ENCODE measurements at places on chromosomes 16 and 17.
A peak's percentile ranks its signal among the peaks of the same experiment; 100 is the strongest.

GRCh38 chr16:6753553-6753952 is 579.1 kb upstream of the RBFOX1 start:
- no peak for DNase-seq

DNA sequence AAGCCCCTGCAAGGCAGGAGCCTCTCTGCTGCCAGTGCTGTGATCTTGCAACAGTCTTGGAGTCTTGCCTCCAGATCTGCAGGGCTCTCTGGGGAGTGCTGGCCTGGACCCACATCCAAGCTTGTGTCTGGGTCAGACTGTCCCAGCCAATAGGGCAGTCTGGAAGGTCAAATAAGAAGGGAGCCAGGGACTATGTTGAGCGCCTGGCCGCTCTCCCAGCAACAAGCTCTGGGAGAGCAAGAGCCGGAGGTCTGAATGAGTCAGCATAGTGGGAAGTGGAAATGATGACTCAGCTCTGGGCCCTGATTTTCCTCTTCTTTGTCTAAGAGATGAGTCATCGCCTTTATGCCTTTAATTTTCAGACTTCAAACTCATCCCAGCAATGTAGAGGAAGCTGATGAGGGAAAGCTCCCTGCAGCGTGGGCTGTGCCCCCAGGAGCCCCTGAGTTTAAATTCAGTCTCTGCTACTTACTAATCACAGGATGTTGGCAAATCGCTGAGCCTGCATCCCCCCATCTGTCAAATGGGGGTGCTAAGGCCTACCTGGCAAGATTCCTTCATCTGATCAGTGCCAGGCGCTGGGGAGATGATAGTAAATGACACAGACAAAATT is 43.6 kb upstream of the HAPSTR1 start:
- peak; percentile 54 for DNase-seq

GRCh38 chr16:47142821-47143676 is 696 bp downstream of the NETO2 start:
- peak; percentile 56 for DNase-seq

GRCh38 chr17:36943250-36944191 is 5.2 kb upstream of the AATF start:
- DNase-seq, result no peak

DNA sequence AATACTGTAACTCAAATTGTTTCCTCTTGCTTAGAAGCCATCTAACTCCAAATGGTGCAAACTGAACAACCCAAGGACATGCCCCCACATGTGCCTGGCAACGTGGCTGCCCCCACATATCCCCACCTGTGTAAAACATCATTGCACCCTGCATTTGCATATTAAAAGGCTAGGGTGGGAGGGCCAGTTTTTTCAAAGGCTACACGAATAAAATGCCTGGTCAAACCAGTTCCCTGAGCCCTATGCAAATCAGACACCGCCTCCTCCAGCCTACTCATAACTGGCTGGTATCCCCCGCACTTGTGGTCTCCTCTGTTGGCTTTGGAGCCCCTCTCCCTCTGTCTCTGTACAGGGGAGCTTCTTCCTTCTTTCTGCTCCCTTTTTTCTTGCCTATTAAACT is 26.7 kb downstream of the C16orf54 start:
- DNase-seq, result no peak

- DNase-seq, result no peak
Measured at GRCh38 chr17:78619334-78619733, 42.1 kb upstream of the DNAH17 start.

GRCh38 chr16:88744577-88745521 is 38.5 kb downstream of the CTU2 start:
- DNase-seq, result no peak

DNA sequence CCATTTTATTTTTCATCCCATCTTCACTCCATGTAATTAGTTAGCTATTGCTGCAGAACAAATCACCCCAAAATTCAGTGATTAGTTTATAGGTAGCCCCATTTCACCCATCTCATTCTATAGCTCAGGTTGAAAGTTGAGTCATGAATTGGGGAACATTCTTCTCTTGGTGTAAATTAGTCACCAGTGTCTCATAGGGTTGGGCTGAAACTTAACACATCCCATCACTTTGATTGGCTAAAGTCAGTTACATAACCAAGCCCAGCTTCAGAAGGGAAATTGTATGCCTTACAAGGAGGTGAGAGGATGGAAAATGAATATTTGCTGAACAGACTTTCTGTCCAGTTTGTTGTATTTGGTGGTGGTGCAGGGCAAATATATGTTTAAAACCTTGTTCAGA is 477.5 kb downstream of the WWOX start:
- DNase-seq, result no peak

DNA sequence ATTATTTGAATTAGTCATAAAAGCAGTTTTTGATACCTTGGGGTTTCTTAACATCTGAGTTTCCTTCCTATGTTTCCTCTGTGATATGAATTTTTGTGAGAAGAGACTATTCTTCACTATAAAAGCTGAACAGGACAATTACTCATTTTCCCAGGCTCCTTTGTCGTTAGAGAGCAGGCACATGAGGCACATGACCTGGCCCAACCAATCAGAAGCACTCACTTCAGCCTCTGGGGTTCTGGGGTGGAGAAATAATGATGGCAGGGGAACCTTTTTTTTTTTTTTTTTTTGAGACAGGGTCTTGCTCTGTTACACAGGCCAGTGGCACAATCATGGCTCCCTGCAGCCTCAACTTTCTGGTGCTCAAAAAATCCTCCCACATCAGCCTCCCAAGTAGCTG is 145.5 kb upstream of the ASIC2 start:
- no peak for DNase-seq

- DNase-seq, result peak; percentile 26
Measured at GRCh38 chr17:55641676-55642081, 81.0 kb downstream of the TMEM100 start.

DNA sequence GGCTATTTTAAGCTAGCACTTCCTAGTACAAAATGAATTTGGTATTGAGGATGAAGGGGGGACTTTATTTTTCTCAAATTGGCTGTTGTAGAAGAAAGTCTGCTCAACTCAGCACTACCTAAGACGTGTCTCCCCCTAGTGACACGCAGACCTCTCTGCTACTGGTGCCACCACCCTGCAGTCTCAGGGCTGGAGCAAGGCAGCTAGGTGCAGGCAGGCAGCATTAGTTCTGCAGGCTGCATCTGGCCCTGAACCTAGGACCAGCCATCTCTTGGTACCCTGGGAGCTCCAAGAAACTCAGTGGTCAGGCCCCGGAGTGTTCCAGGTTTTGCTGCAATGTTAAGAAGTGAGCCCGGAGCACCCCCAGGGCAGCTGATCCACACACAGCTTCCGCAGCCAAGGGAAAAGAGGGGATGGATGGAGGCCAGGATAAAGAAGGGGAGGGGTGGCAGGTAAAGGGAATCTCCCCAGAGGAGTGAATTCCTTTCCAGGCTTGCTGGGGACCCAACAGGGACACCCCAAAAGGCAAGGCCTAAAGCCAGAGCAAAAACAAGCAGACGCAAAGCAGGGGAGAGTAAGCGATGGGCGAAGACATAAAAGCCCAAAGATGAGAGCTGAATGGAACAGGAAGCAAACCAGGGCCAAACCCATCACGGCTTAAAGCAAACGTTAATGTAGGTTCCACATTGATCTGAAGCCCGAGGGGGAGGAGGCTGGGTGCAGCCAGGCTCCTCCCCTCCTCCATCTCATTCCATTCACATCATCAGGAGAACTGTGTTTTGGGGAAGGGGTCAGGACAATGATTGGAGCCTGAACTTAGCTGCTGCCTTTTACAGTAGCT is 200.5 kb downstream of the ZFHX3 start:
- no peak for DNase-seq

- no peak for DNase-seq
Measured at GRCh38 chr17:18997650-18998196, 6.8 kb downstream of the FAM83G start.

DNA sequence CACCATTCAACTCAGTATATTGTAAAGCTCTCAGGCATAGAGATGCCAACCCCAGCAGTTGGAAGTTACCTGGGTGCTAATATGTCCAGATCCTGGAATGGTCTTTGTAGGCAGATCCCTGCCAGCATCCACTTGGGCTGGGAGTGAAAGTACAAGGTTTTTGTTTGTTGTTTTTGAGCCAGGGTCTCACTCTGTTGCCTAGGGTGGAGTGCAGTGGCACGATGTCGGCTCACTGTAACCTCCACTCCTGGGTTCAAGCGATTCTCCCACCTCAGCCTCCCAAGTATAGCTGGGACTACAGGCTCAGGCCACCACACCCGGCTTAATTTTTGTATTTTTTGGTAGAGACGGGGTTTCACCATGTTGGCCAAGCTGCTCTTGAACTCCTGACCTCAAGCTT is 177.6 kb downstream of the IRF8 start:
- no peak for DNase-seq

DNA sequence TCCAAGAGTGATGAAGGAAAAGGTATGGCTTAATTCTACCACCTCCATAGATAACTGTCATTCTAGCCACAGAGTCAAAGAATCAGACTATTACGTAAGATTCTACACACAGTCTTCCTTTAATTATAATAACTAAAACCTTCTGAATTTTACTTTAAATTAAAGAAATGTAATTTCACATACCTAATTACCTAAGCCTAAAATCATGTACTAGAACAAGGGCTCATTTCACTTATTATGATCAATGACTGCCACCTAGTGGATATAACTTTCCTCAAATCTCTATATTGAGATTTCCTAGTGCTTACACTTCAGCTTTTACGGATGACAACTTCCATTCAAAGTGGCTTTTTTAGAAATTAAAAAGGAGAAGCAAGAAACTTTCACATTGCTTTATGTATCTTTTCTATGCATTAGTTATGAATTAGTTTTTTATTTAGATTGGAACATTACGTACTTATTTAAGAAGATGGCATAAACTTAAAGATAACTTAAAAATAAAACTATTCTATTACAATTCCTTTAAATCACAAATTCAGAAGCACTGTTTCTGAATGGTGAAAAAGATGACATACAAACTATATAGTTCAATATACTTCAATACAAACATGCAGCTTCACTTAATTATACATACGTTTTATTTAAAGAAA is 18.2 kb upstream of the ABCA10 start:
- DNase-seq, result no peak

DNA sequence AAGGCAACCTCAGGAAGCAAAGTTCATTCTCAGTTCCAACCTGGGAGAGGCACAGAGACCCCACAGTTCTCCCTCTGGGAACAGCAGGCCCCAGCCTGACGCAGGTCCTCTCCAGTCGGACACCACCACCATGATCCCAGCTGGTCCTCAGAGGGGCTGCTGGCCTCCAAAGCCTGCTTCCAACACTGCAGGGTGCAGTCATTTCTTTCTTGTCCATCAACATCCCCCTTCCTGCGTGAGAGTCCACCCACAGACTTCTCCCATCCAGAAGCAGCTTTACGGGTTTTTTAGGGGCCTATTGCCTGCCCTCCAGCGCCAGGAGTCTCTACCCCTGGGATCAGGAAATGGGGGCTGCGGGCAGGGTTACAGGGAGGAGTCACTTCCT is 29.3 kb upstream of the TNRC6C start:
- DNase-seq, result no peak

DNA sequence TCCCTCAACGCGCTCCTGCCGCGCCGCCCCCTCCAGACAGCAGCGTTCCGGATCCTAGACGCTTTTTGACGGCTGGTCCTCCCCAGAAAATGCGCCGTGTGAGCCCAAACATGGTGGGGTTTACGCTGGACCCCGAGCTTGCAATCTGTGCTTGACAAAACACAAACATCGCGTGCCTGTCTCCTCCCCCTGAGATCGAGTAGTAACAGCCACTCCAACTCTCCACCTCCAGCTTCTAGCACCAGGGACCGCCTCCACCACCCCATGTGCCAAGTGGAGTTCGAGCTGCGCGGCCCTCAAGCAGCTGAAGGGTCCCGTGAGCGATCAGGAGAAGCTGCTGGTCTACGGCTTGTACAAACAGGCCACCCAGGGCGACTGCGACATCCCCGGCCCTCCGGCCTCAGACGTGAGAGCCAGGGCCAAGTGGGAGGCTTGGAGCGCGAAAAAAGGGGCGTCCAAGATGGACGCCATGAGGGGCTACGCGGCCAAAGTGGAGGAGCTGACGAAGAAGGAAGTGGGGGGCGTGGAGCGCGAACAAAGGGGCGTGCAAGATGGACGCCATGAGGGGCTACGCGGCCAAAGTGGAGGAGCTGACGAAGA is 656 bp upstream of the GEMIN4 start:
- peak; percentile 34 for DNase-seq

DNA sequence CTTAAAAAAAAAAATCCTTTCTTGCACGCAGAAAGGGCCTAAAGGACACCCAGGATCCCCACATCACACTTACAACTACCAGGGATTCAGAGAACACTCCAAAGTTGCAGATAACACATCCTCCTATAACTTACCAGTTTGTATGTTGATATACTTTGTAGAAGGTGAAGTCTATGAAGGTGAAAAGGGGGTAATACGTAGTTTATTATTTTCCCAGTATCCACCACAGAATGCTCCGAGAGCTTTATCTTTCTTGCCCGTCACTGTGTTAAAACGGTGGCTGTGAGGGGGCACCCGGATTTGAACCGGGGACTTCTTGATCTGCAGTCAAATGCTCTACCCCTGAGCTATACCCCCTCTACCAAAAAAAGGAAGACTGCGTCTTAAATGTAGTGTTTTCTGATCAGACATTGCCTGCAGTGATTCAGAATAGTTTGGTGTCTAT is 7.9 kb upstream of the RPL23 start:
- no peak for DNase-seq

- no peak for DNase-seq
Measured at GRCh38 chr17:57636985-57637665, 108.0 kb downstream of the CCDC182 start.

DNA sequence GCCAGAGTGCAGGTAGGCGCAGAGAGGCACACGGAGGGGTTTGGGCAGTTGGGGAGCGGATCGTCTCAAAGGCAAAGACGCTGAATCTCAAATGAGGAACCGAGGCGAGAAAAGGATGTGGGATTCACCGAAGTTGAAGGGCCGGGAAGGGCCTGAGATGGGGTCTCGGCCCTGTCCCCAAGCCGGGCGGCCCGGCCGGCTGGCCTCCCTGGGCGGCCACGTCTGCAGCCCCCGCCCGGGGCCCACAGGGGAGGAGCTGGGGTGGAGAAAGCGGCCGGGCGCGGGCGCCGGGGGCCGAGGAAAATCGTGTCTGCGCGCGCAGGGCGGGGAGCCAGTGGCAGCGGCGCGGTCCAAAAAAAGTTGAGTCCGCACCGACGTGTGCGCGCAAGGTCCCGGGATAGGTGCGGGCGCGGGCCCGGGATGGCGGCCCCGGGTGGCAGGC is 458 bp downstream of the SLC12A4 start:
- no peak for DNase-seq

DNA sequence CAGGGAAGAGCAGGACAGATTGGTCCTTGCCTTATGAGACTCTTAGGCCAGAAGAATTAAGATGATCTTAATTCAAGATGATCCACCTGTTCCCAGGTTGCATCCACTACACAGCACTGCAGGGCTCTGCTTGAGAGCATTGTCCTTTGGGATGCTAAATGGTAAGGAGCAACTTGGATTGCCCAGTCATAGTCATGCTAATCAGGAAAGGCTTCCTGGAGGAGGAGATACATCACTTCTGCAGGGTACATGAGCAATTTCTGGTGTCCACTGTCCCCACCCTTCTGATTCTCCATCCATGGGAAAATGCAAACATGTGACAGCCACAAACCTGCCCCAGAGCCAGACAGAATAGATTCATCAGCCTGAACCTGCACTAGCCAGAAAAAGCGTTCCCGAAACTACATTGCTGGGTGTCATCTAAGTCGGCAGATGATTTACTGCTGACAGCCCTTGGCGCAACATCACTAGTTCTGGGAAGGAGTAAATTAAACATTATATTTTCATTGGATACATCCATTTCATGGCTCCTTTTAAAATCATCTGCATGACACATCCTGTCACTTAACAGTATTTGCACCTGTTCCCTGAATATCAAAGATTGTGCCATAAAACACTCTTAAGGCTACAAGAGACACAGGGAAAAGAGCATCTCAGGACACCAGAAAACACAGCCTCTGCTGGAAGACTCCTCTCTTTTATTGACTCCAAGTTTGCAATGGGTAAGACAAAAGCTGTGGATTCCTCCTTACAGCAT is 282.2 kb downstream of the MAF start:
- DNase-seq, result no peak
